Immature natural killer cell (primary cell): ENCODE measurements at places on chromosomes 2 and 18. TPM values are rescaled to one million over a fixed set of nuclear protein-coding genes. Genes with fewer than 3 reads are reported as not detected.

DNA sequence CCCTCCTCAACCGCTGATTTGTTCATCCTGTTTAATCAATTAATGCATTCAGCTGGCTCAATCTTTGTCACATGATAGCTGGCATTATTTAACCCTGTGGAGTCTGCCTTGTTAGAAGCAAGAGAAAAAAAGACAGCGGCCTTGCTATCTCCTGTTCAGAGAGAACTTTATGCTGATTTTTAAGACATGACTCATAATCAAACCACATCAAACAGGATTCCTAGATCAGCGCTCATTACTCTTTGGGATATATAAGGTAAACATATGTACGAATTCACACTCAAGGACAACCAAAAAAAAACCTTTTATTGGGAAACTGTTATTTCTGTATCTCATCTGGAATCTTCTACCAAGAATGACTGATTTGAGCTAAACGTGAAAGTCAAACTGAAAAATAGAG, 195.1 kb downstream of the C1D start:
- H3K4me1 ChIP-seq, result no peaks in the 10 kb centered on the region
- no peak overlapping the region for H3K4me3 ChIP-seq
- H3K27ac ChIP-seq, result no peak overlapping the region
- no peaks in the 10 kb centered on the region for H3K36me3 ChIP-seq
- H3K27me3 ChIP-seq, result peaks cover 10% of the 10 kb centered on the region

DNA sequence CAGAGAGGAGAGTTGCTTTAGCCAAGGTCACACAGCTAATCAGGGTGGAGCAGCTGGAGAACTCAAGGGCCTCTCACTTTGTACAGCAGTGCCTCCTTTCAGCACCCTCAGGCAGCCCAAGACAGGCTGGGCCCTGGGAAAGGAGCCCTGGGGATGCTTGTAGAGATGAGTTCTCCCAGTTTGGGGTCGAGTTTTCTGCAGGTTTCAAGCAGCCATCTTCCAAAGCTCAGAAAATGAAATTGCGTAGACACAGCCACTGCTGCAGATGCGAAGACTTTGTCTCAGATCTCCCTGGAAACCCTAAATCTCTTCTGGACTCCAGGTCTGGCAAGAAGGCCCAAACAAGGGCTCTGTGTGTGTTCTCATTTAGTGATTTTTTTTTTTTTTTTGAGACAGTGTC, 22.5 kb downstream of the THNSL2 start:
- H3K4me1 ChIP-seq, result no peaks in the 10 kb centered on the region
- peaks cover 4% of the 10 kb centered on the region for H3K36me3 ChIP-seq
- no peak overlapping the region for H3K4me3 ChIP-seq
- no peak overlapping the region for H3K27ac ChIP-seq

Gene CEP192
- polyA plus RNA-seq, result 6.3 TPM

DNA sequence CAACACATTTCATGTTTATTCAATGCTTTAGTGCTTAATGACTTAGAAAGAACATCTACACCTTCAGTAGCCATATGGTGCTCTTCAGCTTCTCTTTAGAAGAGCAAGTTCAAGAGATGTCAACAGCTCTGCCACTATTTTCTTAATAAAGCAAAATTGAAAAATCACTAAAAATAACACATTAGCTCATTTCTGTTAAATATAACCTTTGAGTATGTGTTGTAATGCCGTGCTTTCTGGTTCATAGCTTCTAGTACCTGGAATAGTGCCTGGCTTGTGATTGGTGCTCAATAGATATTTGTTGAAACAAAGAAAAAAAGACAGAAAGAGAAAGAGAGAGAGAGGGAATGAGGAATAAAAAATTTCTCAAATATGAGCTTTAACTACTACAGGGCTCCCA, 349.8 kb upstream of the SPRED2 start:
- H3K4me3 ChIP-seq, result no peak overlapping the region
- no peaks in the 10 kb centered on the region for H3K27me3 ChIP-seq
- no peak overlapping the region for H3K27ac ChIP-seq
- DNase-seq, result no peak

- H3K27me3 ChIP-seq, result peaks cover 7% of the 10 kb centered on the region
- peak overlapping the region; percentile 5 for H3K27ac ChIP-seq
- peaks cover 22% of the 10 kb centered on the region for H3K36me3 ChIP-seq
- H3K4me3 ChIP-seq, result no peak overlapping the region
- H3K4me1 ChIP-seq, result peaks cover 89% of the 10 kb centered on the region
Measured at GRCh38 chr2:230783101-230783500, 70.5 kb downstream of the CAB39 start.

Gene HOXD12
- polyA plus RNA-seq, result not detected

DNA sequence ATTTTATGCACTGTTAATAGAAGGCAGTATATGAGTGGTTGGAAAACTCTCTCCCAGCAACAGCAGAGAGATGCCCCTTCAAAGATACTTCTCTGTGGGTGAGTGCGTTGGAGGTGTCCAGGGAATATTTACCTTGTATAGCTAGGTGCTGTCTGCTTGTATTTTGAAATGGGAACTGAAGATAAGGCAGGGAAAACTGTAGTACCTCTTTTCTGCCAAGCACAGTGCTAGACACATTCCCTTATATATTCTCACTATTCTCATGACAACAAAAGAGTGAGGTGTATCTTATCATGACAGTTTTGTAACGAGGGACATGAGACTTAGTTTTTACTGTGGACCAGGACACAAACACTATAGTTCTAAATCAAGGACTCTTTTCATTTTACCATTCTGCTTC, 2.1 kb downstream of the TTC39C start:
- H3K27me3 ChIP-seq, result peaks cover 14% of the 10 kb centered on the region
- H3K27ac ChIP-seq, result peak overlapping the region; percentile 91
- no peak for DNase-seq
- H3K4me3 ChIP-seq, result peak overlapping the region; percentile 96

- H3K27me3 ChIP-seq, result no peaks in the 10 kb centered on the region
- H3K4me1 ChIP-seq, result no peaks in the 10 kb centered on the region
- no peak overlapping the region for H3K4me3 ChIP-seq
- no peak overlapping the region for H3K27ac ChIP-seq
Measured at GRCh38 chr2:221380686-221381085, 191.4 kb downstream of the EPHA4 start.

- no peaks in the 10 kb centered on the region for H3K27me3 ChIP-seq
- H3K4me1 ChIP-seq, result no peaks in the 10 kb centered on the region
- no peak overlapping the region for H3K4me3 ChIP-seq
- no peak for DNase-seq
Measured at GRCh38 chr2:40653829-40654228, 201.9 kb upstream of the SLC8A1 start.

- H3K4me1 ChIP-seq, result no peaks in the 10 kb centered on the region
- H3K36me3 ChIP-seq, result no peaks in the 10 kb centered on the region
- no peak overlapping the region for H3K4me3 ChIP-seq
- no peaks in the 10 kb centered on the region for H3K27me3 ChIP-seq
- no peak for DNase-seq
Measured at GRCh38 chr2:117406443-117406842, 408.0 kb upstream of the DDX18 start.

- H3K4me1 ChIP-seq, result peaks cover 33% of the 10 kb centered on the region
- H3K36me3 ChIP-seq, result no peaks in the 10 kb centered on the region
- peak overlapping the region; percentile 38 for H3K4me3 ChIP-seq
Measured at GRCh38 chr2:235270956-235271355, 222.9 kb upstream of the AGAP1 start.

DNA sequence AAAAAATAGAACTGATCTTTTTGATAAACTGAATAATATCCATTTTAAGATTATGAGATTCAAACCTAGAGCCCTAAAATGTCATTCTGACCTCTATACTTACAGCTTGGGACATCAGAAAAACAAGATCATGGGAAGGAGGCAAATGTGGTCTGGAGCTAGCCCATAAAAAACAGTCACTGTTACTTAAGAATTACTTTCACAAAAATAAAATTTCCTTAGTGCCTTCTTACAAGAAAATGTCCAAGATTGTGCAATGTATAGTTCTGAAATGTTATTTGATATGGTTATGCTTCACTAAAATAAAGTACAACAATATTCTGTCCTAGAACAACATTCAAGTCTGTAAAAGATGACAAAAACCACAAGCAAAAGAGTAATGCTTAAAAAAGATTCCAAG, 247.6 kb downstream of the DYM start:
- no peaks in the 10 kb centered on the region for H3K36me3 ChIP-seq
- no peak for DNase-seq
- peaks cover 23% of the 10 kb centered on the region for H3K4me1 ChIP-seq
- H3K27ac ChIP-seq, result no peak overlapping the region
- no peaks in the 10 kb centered on the region for H3K27me3 ChIP-seq
